ENCODE measurements at places on chromosomes 13 and 19. TPM values are rescaled to one million over a fixed set of nuclear protein-coding genes. Genes with fewer than 3 reads are reported as not detected.

The GSX1 gene
- not detected for total RNA-seq

GRCh38 chr19:23474761-23475160, 79.5 kb upstream of the ZNF91 start:
- no peak for DNase-seq

DNA sequence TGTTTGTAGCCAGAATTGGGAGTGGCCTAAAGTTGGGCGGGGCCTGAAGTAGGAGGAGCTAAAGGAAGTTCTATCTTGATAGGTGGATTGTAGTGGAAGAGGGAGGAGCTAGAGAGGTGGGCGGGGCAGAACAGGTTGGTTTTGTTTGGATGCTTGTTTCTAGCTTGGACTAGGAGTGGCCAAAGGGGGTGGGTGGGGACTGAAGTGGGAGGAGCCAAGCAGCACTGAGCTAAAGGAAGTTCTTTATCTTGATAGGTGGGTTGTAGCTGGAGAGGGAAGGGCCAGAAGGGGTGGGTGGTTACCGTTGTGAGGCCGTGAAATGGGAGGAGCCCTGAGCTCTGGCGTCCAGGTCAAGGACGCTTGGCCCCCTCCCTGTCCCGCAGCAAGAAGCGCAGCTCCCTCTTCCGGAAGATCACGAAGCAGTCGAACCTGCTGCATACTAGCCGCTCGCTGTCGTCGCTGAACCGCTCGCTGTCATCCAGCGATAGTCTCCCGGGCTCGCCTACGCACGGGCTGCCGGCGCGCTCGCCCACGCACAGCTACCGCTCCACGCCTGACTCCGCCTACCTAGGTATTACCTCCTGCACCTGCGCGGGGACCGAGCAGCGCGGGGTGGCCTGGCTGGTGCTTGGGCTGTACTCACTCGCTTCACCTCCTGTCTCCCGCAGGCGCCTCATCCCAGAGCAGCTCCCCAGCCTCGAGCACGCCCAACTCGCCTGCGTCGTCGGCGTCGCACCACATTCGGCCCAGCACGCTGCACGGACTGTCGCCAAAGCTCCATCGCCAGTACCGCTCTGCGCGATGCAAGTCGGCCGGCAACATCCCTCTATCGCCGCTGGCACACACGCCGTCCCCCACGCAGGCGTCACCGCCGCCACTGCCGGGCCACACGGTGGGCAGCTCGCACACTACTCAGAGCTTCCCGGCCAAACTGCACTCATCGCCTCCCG, 8.0 kb downstream of the DNASE2 start:
- peak; percentile 78 for DNase-seq

The SIRT6 gene
- total RNA-seq = 7.7 TPM

The UPF3A gene
- total RNA-seq = 24.8 TPM

- no peak for DNase-seq
Observed at GRCh38 chr19:5148794-5149190, 179.9 kb downstream of the KDM4B start.

DNA sequence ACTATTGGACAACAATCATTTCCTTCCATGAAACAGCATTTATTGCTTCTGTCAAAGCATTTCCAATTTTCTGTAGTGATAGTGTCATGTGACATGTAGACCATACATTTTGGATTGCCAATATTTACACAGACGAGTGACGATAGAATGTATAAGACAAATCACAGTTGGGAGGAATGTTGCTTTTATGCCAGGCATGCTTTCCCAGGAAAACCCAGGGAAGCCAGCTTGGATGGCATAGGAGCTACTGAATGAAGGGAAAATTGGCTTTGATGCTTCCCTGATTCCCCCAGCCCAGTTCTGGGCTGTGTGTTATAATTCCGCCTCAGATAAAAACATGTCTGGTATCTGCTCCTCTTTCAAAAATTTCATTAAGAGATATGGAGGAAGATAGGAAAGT, 22.5 kb downstream of the SCEL start:
- no peak for DNase-seq

GRCh38 chr19:51226067-51226466, 1.2 kb downstream of the CD33 start:
- no peak for DNase-seq

DNA sequence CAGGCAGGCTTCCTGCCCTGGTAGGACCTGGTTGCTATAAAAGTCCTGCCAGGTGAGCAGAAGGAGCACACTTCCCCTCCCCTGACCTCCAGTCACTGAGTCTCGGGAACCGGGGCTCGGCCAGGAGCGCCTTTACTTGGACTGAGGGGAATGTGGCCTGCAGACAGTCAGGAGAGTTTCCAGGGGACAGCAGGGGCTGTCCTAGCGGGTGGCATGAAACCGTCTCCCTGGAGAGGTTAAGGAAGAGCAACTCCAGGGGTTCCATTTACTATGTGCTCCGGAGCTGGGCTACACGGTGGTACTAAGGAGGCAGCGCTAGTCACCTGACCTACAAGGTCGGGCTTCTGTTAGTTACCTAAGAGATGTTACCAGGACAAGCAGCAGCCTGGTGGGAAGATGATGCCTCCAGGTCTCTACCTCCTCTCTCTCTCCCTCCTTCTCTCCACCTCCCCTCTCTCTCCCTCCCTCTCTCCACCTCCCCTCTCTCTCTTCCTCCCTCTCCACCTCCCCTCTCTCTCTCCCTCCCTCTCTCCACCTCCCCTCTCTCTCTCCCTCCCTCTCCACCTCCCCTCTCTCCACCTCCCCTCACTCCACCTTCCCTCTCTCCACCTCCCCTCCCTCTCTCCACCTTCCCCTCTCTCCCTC, 4.1 kb upstream of the CNOT3 start:
- DNase-seq = peak; percentile 93

The CCDC9 gene
- 4.6 TPM for total RNA-seq

The FXYD7 gene
- total RNA-seq = not detected

The C1QTNF9 gene
- total RNA-seq = not detected

- DNase-seq = no peak
Observed at GRCh38 chr13:75473468-75473867, 8.5 kb downstream of the TBC1D4 start.

The DOHH gene
- total RNA-seq = 6.8 TPM

GRCh38 chr13:41179593-41180250, 14.6 kb downstream of the KBTBD7 start:
- DNase-seq = no peak

- no peak for DNase-seq
Observed at GRCh38 chr13:47142105-47142504, 245.3 kb upstream of the HTR2A start.

DNA sequence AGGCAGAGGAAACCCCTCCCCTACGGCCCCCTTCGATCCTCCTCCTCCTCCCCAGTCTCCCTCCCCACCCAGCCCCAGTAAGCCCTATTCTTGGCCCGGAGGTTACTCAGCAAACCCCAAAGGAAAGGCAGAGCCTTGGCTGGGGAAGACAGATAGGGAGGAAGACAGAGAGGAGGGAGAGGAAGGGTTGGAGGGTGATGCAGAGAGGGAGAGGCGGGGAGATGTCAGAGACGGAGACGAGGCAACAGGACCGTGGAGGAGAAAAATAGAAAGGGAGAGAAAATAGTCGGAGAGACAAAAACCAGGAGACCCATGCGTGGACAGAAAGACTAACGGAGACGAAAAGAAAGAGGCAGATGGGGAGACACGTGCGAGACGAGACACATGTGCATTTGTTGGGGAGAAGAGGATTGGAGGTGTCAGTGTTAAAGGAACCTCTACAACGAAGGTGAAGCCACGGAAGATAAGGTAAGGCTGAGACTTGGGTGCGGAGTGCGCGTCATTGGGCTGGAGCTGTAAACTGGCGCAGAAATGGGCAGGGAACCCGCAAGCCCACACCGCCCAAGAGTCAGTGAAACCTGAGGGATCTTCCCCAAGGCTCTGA, 2.9 kb downstream of the TGFB1 start:
- no peak for DNase-seq

The SIN3B gene
- 44.0 TPM for total RNA-seq

- DNase-seq = peak; percentile 58
Observed at GRCh38 chr13:106318941-106319411, 216.5 kb downstream of the EFNB2 start.

The FARP1 gene
- total RNA-seq = 9.4 TPM

The IZUMO2 gene
- not detected for total RNA-seq

GRCh38 chr13:26280822-26281221, 26.9 kb downstream of the CDK8 start:
- peak; percentile 3 for DNase-seq

GRCh38 chr19:12482509-12482886, 2.1 kb downstream of the ZNF709 start:
- DNase-seq = peak; percentile 13

DNA sequence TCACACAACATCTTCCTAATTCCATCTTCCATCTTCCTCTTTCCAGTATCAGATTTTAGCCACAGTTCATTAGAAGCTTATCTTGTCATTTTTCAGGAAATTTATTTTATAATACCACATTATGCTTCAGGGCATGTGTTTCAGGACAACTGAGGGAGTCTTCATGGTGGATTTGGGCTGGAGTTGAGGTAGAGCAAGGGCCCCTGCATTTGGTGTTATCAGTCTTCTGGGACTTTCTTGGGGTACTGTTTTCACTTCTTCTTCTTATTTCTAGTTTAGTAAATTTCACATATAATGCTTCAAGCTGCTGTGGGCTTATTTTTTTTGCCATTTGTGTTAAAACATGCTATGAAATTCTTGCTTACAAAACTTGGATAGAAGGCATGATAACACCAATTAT, 188.7 kb downstream of the LHFPL6 start:
- DNase-seq = no peak

The ONECUT3 gene
- total RNA-seq = not detected

DNA sequence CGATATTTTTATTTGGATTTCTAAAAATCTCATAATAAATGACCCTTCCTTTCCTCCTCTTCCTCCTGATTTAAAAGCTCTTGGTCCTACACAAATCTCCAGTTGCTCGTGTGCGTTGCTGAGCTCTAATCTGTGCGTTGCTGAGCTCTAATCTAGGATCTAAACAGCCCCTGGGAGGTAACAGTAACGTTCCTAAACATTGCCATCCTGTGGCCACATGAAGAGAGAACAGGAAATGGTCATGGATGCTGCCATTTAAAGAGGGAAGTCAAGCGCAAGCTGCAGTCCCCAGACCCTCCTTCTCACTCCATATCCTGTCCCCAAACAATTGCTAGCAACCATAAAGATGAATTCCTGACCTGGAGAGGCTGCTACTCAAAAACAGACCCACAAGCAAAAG, 170.8 kb downstream of the NUFIP1 start:
- DNase-seq = peak; percentile 15

The FRY gene
- 90.0 TPM for total RNA-seq

GRCh38 chr19:3042621-3043267, 13.7 kb upstream of the TLE2 start:
- no peak for DNase-seq

GRCh38 chr13:83710133-83710515, 172.2 kb downstream of the SLITRK1 start:
- no peak for DNase-seq

GRCh38 chr13:103287659-103288058, 221.4 kb upstream of the SLC10A2 start:
- no peak for DNase-seq

- peak; percentile 43 for DNase-seq
Observed at GRCh38 chr19:48969276-48970138, 4.4 kb downstream of the FTL start.

- peak; percentile 49 for DNase-seq
Observed at GRCh38 chr19:6476155-6476895, 5.3 kb downstream of the DENND1C start.

- DNase-seq = peak; percentile 98
Observed at GRCh38 chr13:111202745-111203144, 87.6 kb downstream of the ARHGEF7 start.

GRCh38 chr19:2014131-2014571, 1.4 kb downstream of the BTBD2 start:
- no peak for DNase-seq

GRCh38 chr13:45198924-45199323, 1.9 kb downstream of the KCTD4 start:
- DNase-seq = no peak

The SHISA2 gene
- total RNA-seq = 1.8 TPM

DNA sequence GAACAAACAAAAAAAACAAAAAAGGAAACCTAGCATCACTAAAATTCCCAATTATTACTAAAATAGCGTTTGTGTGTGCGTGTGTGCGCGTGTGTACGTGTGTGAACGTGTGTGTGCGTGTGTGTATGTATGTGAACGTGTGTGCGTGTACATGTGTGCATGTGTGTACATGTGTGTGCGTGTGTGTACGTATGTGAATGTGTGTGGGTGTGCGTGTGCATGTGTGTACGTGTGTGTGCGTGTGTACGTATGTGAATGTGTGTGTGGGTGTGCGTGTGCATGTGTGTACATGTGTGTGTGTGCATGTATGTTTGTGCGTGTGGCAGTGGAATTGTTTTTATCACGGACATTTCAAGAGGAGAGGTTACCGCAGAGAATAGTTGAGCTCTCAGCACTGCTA, 21.6 kb downstream of the CATSPERD start:
- no peak for DNase-seq

DNA sequence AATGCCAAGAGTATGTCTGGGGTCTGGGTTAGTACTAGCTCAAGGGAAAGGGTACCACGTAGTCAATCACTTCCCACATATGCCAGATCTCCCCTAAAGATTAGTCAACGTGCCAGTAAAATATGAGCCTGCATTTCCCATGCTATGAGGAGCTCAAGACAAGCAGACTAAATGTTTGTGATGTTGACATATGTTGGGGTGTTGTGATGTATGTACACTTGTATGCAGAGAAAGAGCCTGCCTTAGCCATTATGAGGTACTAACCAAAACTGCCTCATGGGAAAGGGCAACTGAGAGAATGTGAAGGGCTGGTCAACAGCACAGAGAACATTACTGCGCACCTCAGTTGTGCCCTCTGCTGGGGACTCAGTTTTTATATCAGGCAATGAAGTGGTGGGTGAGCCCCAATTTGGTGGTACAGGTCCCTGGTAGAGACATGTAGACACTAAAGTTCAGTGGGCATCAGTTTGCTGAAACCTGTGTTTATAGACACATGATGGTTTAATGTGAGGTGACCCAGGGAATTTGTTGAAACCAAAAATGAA, 287.0 kb downstream of the DCT start:
- DNase-seq = no peak

- DNase-seq = no peak
Observed at GRCh38 chr13:47066226-47066625, 169.4 kb upstream of the HTR2A start.

DNA sequence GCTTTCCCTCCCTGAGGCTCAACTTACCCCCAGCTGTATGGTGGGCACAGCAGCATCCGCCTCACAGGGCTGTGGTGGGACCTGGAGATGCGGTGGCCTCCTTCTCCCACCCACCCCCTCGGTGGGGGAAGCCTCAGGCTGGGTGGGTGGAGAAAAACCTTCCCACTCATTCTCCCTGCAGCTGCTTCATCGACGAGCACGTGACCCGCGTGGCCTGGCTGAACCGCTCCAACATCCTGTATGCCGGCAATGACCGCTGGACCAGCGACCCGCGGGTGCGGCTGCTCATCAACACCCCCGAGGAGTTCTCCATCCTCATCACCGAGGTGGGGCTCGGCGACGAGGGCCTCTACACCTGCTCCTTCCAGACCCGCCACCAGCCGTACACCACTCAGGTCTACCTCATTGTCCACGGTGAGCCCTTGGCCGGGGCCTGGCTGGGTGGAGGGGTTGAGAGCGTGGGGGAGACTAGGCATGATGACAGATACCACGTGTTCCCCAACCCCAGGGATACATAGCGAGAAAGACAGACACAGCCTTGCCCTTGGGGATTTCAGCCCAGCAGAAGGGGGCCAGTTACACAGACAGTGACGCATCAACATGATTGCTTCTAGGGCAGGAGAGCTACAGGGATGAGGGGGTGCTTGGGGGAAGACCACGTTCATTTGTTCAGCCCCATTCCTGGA, 12.2 kb downstream of the IGLON5 start:
- no peak for DNase-seq

The B3GLCT gene
- 19.0 TPM for total RNA-seq

The CILP2 gene
- total RNA-seq = under 0.01 TPM

The FGF21 gene
- total RNA-seq = not detected

GRCh38 chr13:107233541-107233940, 665.6 kb upstream of the ARGLU1 start:
- no peak for DNase-seq
